Spinal cord (tissue), 10 donors: ENCODE measurements at places on chromosomes 12 and 14.

DNA sequence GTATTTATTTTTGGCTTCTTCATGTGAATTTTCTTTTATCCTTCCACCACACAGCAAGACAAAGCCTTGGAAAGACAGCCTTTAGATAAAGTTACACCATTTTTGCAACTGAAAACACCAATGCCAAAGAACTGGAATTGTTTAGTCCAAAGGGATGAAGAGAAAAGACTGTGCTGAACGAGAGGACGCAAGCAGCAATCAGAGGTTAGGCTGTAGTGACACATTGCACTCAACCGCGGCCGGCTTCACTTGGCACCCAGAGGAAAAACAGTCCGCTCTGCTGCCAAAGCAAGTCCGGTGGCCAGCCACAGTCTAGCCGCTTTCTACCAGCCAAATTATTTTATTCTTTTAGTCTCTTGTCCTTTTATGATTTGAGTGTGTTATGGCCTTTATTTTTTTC, 49.1 kb upstream of the KCNJ8 start:
- peak; percentile 11 for DNase-seq

- DNase-seq, result no peak
These were observed 55.4 kb downstream of the CCER1 start for GRCh38 chr12:90899456-90900182.

GRCh38 chr14:57435923-57436322, 45.5 kb downstream of the NAA30 start:
- DNase-seq, result no peak

DNA sequence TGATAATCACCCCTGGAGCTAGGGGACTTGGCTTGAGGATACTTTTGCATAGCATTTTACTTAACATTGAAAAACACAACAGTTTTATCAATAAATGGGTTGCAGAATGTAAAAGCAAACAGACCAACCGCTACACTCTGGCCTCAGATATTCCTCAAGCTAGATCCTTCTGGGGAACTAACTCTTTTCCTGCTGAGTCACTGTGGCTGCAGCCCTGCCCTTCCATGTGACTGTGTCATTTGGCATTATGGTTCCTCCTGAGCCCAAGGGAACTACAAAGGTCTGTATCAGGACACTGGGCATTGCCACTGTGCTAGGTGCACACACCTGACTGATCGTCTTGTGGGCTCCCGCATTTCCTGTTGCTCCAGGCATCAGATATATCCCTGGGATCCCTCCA, 56.6 kb downstream of the TTC9 start:
- DNase-seq, result no peak

DNA sequence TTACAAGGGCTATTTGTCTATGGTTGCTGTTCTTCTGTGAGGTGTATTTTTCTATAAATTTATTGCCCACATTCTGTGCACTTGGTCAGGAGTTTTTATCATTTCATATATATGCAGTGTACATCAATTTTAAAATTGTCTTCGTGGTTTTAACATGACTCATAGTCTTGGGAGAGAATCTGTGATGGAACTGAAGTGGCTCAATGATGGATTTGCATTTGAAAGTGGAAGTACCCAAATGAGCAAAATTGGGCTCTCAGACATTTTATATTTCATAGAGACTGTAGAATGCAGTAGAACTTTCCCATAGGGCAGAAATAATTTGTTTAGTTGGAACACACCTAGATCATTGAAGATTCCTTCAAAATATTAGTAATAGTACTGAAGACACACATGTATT, 1.9 kb upstream of the SCFD1 start:
- no peak for DNase-seq

DNA sequence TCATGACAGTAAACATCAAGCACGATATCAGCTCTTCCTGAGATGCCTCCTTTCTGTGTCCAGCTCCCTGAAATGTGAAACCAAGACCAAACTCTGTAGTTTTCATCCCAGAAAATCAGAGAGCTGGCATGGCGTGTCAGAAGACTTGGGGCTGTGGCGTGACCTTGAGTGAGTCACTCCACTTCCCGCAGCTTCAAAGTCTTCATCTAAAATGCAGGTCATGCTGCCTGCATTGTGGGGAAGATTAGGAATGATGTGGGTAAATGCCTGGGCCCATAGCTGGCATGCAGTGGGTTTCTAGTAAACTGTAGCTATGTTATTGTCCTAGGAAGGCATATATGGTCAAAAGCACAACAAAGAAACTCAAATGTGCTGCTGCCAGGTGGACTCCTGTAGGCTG, 28.8 kb downstream of the OAS2 start:
- DNase-seq, result no peak

- no peak for DNase-seq
These were observed 42.6 kb downstream of the CCDC92 start for GRCh38 chr12:123929946-123930583.

- DNase-seq, result no peak
These were observed 3.3 kb downstream of the CNOT2 start for GRCh38 chr12:70246580-70246979.

- DNase-seq, result peak; percentile 65
These were observed 44.6 kb downstream of the MLXIP start for GRCh38 chr12:122123051-122123760.

GRCh38 chr12:2376908-2377657, 324.3 kb downstream of the CACNA1C start:
- DNase-seq, result peak; percentile 70

DNA sequence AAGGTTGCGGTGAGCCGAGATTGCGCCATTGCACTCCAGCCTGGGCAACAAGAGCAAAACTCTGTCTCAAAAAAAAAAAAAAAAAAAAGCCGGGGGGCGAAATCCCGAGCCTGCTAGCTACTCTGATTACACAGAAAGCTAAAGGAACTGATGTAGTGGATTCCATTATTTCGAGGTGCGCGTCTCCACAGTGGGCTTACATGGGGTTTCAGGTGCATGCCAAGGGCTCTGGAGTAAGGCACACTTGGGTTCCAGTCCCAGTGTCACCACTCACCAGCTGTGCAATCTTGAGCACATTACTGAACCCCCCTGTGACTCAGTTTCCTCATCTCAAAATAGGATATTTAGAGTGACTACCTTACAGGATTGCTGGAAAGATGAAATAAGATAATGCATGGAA, 1.7 kb upstream of the RAB15 start:
- DNase-seq, result no peak

DNA sequence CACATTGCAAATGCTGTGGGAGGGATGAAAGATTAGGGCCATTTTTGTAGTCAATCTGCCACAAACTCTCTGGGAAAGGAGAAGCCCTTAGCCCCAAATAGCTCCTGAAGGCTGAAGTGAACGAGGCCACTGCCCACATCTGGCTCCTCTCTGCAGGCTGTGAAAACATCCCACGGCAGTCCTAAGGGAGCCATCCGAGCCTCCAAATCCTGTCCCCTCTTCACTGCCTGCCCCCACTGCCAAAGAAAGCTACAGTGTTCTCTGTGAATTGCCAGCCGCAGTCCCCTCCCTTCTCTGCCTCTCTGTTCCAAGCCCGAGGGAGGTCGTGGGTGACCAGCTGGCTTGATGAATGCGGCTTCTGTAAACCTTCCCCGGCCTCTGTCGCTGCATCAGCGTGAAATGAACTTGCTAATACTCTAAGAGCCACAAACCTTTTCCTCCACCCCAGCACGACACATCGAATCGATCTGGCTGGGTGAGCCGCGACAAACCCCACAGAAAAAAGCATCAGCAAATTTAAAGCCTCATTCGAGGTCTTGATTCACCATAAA, 180.7 kb upstream of the NRXN3 start:
- DNase-seq, result peak; percentile 72

GRCh38 chr14:23040100-23040499, 1.9 kb upstream of the PSMB11 start:
- no peak for DNase-seq

GRCh38 chr14:23514644-23514957, 37.0 kb downstream of the ZFHX2 start:
- DNase-seq, result peak; percentile 95

DNA sequence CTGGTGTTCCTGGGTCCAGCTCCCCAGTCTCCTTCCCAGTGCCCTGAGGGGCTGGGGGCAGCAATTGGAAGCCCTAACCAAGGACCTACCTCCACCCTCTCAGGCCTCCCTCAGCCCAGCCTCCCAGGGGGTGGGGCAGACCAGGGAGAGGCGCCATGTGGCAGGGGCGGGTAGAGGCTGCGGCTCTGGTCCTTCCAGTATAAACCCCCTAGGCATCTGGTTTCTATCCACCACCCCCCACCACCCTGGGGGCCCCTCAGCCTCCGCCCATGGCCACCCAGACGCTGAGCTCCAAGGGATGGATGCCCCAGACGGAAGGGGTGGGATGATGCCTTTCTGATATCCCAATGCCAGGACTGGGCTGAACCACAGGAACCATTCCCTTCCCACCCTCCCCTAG, 2.8 kb upstream of the SP7 start:
- DNase-seq, result no peak

- no peak for DNase-seq
These were observed 561.2 kb upstream of the SEL1L start for GRCh38 chr14:82094829-82095345.

DNA sequence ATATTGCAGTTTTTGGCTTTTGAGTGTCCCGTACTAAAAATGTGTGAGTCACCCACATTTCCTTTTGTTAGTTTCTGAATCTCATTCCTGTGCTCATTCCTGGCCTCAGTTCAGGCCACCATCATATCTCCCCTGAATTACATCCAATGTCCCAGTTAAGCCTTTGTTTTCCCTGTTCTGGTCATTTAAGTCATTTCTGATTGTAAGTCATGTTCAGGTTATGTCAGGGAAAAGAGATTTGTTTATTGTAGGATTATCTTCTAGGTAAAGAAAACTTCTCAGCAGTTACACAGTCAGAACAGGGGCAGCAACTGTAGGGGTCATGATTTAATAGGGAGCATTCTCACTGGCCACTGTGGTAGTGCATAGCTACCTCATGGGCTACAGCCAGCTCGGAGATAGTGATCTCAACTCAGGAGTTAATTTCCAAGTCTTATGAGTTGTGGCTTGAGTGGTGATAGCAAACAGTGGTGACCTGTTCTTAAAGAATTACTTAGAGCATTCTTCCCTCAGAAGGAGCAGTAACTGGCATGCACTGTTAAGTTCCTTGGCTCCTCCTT, 6.7 kb downstream of the DDX47 start:
- no peak for DNase-seq

- DNase-seq, result no peak
These were observed 98.7 kb downstream of the DDHD1 start for GRCh38 chr14:53054457-53054856.

DNA sequence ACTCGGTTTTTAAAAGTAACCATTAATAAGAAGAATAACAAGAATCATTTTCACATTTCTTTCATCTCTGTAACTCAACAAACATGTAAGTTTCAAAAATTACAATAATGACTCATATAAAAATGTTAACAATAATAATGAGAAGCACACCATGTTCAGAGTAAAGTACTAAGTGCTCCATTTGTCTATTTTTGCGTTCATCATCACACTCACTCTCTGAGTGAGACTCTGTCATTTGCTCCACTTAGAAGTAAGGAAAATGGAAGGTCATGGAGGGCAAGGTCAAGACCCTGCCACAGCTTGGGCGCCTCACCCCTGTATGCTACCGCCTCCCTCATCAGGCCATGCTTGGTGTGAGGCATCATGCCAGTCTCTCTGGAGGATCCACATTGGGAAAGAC, 129.9 kb downstream of the TMEM30B start:
- DNase-seq, result no peak

DNA sequence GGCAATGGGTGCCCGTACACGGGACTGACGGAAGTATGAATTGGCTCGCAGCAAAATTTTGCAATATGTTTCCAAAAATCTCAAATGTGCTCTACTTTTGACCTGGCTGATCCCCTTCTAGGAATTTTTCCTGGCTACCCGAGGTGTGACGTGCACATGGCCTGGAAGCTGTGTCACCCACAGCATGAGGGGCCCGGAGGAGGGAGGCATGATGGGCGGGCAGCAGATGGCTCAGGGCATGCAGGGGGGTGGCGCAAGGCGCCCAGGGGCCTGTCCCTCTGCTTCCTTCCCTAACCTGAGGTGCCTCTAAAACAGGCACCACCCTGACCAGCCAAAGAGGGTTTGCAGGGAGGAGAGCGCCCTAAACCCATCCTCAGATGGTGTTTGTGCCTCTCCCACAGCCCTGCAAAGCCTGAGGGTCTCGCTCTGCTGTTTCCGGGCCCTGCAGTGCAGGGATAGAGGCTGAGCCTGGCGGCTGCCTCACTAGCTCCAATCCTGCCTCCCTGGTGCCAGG, 6.7 kb downstream of the GPR132 start:
- no peak for DNase-seq

DNA sequence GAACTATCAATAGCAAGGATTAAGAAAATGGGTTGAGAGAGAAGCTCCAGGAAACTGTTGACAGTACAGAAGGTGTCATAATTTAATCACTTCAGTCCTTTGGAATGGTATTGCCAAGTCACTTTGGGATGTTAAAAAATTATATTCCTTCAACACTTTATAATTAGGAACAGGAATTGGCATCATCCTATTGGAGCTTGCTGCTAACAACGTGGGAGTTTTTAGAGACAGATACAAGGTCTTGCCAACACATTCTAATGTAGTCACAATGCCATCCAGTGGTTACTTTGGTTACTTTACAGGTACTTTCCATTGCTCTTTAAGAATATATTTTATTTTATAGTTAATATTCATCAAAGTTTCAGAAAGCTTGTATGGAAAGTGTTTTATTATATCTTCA, 310.1 kb downstream of the SYT1 start:
- no peak for DNase-seq

DNA sequence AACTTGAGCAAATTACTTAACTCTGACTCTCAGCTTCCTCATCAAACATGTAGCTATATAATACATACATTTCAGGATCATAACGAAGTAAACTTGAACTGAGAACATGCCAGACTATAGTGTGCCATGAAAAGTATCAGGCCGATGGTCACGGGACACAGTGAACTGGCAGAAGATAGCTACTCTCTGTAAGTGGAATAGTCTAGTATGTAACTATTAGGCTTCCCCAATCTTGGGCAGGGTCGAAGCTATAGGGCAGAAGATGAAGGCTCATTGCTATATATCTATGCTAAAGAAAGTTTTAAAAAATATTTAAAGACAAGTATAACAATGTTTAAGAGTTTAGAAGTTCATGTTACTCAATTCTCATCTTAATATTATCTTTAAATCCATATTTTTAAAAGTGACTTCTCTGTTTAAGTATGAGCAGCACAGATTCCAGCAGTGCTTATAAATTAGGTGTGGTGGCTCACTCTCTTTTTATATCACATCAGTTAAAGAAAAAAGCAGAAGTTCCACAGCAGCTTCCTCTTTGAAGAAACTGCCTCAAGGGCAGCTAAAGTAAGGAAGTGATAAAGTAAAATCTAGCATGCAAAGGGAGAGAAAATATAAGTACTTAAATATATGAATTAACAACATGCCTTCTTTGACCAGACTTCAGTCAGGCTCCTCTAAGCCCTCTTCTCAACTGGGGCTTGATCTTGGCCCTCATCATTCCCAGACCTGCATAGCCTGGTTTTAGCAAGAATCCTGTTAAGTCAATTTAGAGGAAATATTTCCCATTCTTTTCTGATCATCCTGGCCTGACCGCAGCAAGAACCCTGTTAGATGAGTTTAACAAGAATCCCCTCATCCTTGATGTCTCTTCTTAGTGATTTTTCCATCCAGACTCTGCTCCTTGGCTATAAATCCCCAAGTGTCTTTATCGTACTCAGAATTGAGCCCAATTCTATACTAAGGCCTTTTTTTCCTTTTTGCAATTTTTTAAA, 8.4 kb upstream of the GLIPR1 start:
- DNase-seq, result no peak
